ENCODE measurements at places on chromosomes 12 and 14. TPM values are rescaled to one million over a fixed set of nuclear protein-coding genes. Genes with fewer than 3 reads are reported as not detected.

Gene NFATC4
- total RNA-seq, result not detected

Gene KRT6C
- not detected for total RNA-seq

Gene KCNC2
- not detected for total RNA-seq

DNA sequence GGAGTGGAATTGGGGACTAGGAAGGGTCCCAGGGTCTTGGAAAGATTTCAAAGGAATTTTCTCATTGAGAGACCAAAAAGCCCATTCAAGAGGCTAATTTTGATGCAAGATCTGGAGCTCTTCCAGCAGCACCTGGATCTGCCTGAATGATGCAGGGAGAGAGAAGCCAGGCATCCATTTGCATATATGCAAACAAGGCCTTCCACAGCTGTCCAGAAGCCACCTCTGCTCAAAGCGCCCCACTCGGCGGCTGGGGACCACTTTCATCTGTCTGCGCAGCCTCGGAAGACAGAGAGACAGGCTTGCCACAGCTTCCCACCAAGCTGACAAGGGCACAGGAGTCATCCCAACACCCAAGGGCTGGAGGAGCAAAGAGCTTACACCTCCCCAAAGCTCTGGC, 295.6 kb downstream of the DPF3 start:
- H3K27me3 ChIP-seq, result peaks cover 17% of the 10 kb centered on the region
- no peaks in the 10 kb centered on the region for H3K36me3 ChIP-seq
- no peak for DNase-seq
- H3K4me1 ChIP-seq, result peaks cover 34% of the 10 kb centered on the region
- no peak overlapping the region for H3K4me3 ChIP-seq

DNA sequence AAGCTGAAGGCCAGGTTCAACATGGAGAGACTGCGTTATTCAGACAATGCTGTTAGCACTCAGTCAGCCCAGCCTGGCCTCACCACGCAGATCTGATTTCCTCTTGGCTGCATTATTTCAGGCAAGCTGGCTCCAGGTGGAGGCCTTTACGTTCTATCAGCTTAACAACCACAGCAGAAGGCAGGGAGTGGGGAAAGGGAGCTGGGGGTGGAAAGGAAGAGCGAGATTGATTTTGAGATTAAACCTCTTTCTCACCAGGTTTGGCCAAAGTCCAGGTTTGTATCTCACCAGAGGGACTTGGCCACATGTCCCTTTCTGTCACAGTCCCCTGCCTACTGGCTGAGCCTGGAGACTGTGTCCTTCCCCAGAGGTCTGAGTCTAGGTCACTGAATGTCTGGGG, 543.7 kb upstream of the TMEM132C start:
- H3K4me3 ChIP-seq, result no peak overlapping the region
- DNase-seq, result no peak
- H3K27me3 ChIP-seq, result no peaks in the 10 kb centered on the region
- H3K27ac ChIP-seq, result no peak overlapping the region
- H3K4me1 ChIP-seq, result no peaks in the 10 kb centered on the region
